ENCODE measurements at places on chromosomes 11 and 22.

GRCh38 chr22:32531228-32531627 is 56.6 kb downstream of the FBXO7 start:
- no peak for DNase-seq

GRCh38 chr11:1837171-1838076 is 1.4 kb upstream of the TNNI2 start:
- DNase-seq = peak; percentile 85

GRCh38 chr22:40791241-40791640 is 27.9 kb downstream of the SLC25A17 start:
- no peak for DNase-seq

GRCh38 chr22:45450921-45451651 is 37.6 kb downstream of the RIBC2 start:
- DNase-seq = peak; percentile 80

- no peak for DNase-seq
Measured at GRCh38 chr11:130381317-130381716, 47.1 kb downstream of the ADAMTS8 start.

- DNase-seq = no peak
Measured at GRCh38 chr11:95245038-95245437, 14.0 kb upstream of the SESN3 start.
